Stimulated activated CD8-positive, alpha-beta memory T cell treated with anti-CD3 and anti-CD28 coated beads, Interleukin-15, amount 100 ng/mL, for 1 hour (primary cell): ENCODE measurements at places on chromosomes 6 and 20.

DNA sequence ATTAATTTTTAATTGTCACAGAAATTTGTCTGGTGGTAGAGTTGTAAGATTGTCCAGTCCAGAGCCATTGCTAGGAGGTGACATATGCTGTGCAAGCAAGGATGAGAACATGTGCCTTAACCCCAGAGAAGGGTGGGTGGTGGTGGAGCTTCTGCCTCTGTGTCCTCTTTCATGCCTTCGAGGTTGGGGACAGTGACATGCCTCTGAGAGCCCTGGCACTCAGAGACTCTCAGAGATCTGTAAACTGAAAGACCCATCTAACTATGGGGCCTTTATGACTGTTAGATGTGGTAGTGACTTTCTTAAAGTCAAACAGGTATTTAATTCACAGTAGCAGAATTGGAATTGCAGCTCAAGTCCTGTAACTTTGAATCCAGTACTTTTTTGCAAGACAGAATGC, 132.4 kb downstream of the JARID2 start:
- no peak for DNase-seq

GRCh38 chr6:16741112-16742016, 19.9 kb downstream of the ATXN1 start:
- no peak for DNase-seq

DNA sequence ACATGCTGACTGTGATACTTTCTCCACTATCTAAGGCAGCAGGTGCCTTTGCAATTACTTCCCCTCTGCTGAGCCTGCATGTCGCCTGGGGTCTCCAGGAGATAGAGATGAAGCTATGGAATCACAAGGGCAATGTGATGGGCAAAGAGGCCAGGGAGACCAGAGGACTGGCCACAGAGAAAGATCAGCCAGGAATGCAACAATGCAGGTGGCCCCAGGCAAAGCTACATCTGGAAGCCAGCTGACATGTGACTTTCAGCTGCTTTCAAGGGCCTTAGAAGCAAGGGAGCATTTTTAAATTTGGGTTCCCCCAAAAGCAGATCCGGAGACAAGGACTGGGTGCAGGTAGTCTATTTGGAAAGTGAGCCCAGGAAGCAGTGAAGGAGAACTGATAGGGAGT, 107.9 kb upstream of the SRSF6 start:
- DNase-seq, result no peak

GRCh38 chr6:111192911-111193555, 105.7 kb downstream of the SLC16A10 start:
- DNase-seq, result no peak

- DNase-seq, result no peak
Measured at GRCh38 chr20:58377017-58377416, 12.0 kb upstream of the VAPB start.

DNA sequence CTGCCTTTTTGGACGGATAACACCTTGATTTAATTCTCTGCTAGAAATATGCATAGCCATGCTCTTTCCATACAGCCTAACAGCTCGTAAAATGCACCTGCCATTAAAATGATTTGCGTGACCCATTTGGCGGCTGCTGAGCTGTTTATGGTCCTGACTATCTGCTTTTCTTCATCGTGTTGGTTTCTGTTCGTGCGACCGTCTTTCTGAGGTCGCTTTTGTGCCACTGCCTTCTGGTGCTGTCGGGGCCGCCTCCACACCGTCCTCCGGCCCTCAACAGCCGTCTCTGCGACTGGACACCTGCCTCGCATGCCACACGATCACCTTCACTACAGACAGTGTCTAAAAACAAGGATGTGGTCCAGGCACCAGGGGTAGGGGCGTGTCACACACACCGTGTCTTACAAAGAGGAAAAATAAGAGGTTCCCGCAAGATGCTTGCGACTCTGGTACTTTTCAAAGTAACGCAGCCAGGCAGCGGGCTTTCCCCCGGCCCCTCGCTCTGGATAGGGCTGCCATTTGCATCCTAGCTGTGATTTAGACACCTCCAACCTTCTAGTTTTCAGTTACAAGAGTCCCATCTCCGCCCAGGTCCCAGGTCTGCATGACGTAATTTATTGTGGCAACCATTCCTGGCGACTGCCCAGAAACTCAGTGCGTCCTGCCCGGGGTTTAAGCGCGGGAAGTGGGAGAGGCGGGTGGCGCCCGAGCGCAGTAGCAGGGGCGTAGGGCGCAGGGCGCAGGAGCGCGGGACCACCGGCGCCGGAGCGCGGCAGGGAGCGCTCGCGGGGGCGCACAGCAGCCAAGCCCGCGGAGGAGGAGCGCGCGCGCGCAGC, at the start of gene STMND1:
STMND1 (plus strand) TSS at position 629 of the 836 bp plus-strand sequence. CDS start 208 bp downstream, outside the sequence.
- DNase-seq, result no peak

- no peak for DNase-seq
Measured at GRCh38 chr6:52138284-52138683, 47.9 kb upstream of the IL17A start.

GRCh38 chr6:168121303-168121665, 42.3 kb upstream of the FRMD1 start:
- DNase-seq, result no peak

DNA sequence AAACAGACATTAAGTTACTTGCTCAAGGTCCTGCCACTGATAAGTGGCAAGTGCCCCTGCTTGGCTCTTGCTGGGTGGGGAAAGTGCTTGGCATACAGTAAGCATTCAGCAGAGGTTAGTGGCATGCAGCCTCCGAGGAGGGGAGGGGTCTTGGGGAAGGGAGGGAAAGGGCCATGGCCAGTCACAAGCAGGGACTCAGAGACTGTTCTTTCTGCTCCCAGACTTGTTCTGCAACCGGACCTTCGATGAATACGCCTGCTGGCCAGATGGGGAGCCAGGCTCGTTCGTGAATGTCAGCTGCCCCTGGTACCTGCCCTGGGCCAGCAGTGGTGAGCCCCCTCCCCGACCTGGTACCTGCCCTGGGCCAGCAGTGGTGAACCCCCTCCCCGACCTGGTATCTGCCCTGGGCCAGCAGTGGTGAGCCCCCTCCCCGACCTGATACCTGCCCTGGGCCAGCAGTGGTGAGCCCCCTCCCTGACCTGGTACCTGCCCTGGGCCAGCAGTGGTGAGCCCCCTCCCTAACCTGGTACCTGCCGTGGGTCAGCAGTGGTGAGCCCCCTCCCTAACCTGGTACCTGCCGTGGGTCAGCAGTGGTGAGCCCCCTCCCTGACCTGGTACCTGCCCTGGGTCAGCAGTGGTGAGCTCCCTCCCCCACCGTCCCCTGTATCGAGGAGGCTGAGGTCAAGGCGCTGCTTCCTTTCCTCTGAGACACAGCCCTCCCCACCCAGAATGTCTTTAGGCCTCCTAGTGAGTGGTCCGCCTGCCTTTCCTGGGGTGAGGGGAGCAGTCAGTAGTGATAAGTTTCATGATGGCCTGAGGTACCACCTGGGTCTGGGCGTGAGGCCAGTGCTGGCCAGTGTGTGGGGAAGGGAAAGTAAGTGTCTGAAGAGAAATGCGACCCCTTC, 8.9 kb downstream of the GLP1R start:
- no peak for DNase-seq

GRCh38 chr20:63028461-63028921, 21.7 kb upstream of the BHLHE23 start:
- no peak for DNase-seq

- no peak for DNase-seq
Measured at GRCh38 chr20:12764053-12764452, 244.7 kb upstream of the SPTLC3 start.

DNA sequence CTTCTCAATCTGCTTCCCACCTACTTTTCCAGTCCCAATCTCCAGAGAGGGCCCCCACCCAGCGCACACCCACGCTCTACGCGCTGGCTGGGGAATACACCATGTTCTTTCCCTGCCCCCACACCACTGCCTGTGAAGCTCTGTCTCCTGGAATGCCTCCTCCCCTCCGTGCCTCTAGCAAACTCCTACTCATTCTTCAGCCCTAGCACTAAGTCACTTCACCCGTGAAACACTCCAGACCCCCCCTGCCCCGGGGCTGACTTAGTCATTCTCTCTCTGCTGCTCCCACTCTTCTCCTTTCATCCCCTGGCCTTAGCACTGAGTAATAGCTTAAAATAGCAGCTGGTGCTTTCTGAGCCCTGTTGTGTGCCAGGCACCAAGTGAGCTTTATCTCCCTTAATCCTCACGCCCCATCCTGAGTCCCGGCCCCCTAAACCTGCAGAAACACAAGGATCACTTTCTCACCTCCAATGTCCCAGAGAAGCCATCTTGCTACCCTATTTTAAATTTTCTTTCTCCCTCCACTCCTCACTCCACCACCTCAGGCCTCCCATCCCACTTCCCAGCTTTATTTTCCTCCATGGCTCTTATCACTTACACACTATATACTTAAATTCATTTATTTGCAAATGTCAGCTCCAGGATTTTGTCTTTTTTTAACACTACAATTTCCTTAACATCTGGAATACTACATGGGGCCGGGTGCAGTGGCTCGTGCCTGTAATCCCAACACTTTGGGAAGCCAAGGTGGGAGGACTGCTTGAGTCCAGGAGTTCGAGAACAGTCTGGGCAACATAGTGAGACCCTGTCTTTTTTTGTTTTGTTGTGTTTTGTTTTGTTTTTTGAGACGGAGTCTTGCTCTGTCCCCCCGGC, 6.3 kb upstream of the PARD6B start:
- no peak for DNase-seq

DNA sequence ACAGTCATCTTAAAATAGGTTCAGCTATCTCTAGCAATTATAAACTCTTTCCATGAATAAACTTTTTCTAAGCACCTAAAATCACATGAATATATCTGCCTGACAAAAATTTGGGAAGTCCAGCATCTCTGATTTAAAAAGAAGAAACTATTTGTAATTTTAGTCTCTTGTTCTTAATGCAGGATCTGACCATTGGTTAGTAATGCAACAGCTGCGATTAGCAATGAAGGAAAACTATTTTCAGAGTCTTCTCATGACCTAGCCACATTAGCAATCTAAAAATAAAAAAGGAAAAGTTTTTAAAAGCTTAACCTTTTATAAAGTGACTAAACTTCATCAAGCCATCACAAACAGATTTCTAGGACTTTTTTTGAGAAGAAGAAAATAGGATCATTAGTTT, 97.5 kb downstream of the PTPRK start:
- DNase-seq, result no peak

- DNase-seq, result no peak
Measured at GRCh38 chr6:125197795-125198269, 44.3 kb downstream of the TPD52L1 start.

DNA sequence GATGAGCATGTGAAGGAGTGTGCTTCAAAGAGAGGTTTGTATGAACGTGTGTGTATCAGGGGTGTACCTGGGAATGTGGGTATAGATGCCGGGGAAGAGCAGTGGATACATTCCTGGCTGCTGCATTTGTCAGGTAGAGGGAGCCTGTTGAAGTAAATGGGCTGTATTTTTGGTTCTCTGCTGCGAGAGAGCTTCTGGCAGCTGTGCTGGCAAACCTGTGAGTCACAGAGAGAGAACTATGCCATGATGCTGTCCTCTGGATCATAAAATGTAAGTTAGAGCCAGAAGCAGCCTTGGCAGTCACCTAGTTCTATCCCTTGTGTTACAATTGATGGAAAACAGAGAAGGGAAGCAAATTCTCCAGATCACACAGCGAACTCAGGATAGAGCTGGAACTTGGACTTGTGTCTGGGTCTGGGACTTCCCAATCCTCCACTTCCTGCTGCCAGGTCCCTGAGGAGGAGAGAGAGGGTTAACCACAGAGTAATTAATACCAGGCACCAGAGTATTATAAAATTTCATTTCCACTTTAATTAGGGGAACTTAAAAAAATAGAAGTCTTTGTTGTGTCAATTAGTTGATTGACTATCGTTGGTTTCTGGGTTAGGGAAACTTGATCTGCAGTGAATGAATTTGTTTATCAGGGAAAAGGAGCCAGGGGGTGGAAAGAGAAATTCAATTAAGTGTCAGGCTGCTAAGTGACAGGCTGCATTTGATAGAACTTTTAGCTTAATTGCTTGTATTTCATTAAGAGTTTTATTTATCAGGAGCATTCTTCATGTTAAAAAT, 41.1 kb upstream of the GTSF1L start:
- no peak for DNase-seq

- no peak for DNase-seq
Measured at GRCh38 chr6:110822249-110822648, 7.0 kb upstream of the CDK19 start.

DNA sequence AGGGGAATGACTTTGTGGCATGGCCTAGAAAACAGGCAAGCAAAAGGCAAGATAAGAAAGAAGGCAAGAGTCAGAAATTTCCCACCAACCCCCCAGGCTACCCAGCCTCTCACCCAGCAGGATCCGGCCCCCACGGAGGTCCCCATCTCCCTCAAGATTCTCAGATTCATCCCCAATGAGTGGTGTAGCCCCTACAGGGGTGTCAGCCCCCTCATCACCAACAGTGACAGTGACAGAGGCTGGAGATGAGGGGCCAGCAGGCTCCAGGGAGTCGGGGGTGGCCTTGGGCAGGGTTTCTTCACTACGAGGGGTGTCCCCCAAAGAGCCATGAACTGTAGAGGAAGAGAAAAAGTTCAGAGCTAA, 1.0 kb downstream of the EHMT2 start:
- no peak for DNase-seq

DNA sequence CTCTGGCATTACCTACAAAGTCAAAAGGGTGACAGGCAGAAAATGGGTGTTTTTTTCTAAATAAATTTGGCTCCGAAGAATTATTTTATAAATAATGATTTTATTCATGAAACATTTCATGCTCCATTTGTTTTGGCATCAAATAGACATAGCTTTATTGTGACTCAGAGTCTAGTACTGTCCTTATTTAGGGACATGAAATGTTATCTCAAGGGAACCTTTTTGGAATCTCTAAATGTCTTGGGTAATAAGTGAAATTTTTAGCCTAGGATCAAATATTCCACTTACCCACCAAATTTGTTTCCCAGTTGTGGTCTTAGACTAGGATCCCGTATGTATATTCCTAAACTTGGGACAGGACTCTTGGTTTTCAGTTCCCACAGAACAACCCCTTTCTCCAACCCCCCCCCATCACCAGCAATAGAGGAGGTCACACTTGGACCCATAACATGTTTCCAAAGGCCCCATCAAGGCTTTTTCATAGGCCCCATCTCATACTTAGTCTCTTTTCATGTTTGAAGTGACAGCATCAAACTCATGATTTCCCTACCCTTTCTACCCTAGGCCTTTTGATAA, 81.8 kb downstream of the JAG1 start:
- no peak for DNase-seq

GRCh38 chr6:158770533-158771330, 48.4 kb downstream of the EZR start:
- no peak for DNase-seq

DNA sequence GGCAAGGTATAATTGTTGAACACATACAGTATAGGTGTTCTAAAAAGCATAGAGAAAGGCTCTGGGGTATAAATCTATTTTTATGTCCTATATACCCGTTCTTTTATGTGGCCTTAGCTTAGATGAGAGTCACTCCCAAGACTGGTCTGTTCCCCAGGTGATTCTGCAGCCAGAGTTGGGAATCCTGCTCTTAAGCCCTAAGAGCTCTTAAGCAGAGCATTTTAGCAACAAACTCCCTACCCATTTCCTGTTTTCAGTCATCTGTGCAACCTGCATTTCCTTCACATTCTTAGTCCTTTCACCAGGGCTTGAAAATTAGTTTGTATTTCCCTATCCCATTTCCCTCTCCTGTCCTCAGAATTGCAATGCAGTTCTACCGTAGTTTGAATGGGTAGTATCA, 166.1 kb downstream of the HS3ST5 start:
- no peak for DNase-seq
